ENCODE measurements at places on chromosomes 4 and X.

DNA sequence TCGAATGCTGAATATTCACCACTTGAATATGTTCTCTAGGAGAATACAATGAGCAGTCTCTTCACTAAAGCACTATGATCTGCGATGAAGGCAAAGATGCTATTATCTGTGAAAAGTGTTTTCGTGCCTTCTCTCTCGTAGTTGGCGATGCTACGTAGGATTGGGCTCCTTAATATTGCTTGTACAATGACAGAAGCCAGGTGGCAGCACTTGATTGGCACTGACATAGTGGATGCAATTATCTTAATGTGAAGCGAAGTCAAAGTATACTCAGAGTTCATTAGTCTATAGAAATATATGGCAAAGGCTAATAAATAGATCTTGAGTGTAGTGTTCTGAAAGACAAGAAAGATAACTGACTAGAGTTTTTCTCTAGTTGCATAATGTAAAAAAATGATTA, 1135.7 kb upstream of the AGA start:
- DNase-seq, result no peak

- DNase-seq, result no peak
These were observed 104.6 kb downstream of the TMEM144 start for GRCh38 chr4:158314756-158315487.

DNA sequence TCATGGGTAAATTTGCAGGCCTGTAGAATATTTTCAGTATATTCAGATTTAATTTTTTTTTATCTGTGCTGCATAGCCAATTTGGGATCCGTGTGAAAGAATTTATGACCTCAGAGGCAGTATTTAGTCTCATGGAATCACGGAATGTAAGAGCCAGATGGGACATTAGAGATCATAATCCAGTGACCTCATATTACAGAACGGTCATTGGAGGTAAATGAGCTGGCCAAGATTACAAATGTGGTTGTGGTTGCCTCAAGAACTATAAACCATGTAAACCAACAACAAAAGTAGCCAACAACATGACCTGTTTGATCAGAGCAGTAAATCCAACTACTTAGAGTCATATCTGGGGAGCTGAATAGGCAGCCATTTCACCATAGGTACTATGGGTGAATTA, 71.6 kb downstream of the AMOT start:
- DNase-seq, result no peak

- DNase-seq, result no peak
These were observed 28.6 kb downstream of the KIAA0232 start for GRCh38 chr4:6811165-6811564.

DNA sequence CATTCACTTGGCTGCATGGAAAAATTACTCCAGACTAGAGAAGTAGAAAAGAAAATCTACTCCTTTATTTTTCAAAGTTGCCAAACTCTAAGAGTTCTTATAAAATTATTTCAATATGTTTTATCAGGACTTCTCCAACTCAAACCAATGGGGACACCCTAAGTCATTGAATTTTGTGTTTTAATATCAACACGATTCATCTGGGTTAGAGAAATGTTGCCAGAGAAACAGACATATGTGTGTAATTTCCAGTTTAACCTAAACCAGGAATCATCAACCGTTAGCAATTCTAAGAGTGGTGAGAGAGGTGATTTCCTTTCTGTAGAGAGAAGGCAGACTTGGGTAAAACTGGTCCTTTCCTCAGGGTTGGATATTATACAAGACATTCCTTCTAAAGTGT, 291.8 kb downstream of the LDB2 start:
- no peak for DNase-seq

- no peak for DNase-seq
These were observed 914.8 kb upstream of the GRIA3 start for GRCh38 chrX:122269243-122269781.

- no peak for DNase-seq
These were observed 23.3 kb downstream of the AMER1 start for GRCh38 chrX:64182208-64182607.

GRCh38 chr4:53573696-53574095, 17.6 kb downstream of the LNX1 start:
- DNase-seq, result no peak

DNA sequence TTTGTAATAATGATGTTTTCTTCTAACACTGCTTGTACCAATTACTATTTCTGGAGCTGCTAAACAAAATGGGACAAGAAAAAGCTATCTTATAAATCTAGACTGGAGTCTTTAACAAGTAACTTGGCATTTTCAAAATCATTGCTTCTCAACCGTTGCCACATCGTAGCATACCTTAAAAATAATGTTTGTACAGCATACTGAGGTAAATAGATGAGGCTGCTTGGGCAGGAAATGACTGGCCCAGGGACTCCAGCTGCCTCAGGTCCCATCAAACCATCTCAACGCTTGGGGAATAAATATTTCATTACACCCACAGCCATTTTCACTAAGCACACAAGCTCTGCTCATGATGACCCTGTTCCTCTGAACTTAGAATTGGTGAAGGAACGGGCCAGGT, 115.1 kb downstream of the SPANXA1 start:
- DNase-seq, result no peak

- DNase-seq, result no peak
These were observed 7.3 kb downstream of the FGFBP2 start for GRCh38 chr4:15955670-15956069.

DNA sequence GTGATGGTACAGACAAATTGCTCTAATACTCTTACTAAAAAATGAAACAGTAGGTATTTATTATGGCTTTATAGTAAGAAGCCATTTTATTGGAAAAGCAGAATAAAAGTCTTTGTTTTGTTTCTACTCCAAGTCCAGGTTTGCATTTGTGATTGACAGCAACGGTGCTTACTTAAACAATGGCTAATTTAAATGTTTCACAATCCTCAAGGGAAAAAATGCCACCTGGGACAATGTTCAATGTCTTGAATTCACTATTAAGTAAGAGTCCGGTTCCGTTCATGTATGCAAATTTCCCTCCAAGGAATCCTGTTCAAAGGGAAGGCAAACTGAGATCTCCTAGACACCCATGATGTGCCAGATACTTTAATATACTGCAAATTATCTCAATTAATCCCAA, 123.6 kb downstream of the RBM47 start:
- DNase-seq, result no peak

DNA sequence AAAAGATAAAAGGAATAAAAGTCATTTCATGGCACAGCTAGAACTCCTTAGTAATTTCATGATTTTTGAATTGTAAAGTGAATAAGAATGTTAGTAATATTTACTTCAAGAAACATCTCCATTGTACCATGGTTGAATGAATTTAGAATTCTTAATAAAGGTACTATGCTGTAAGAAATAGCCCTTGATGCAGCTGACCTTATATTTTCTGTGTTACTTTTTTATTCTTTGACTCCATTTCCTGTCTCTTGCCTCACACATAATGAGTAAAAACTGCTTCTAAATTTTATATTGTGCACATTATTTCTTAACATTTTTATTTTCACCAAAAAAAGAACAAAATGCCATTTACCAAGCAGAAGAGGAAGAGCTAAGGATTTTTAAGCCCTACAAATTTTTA, 81.9 kb upstream of the PDHA2 start:
- no peak for DNase-seq

- no peak for DNase-seq
These were observed 18.7 kb upstream of the FMR1NB start for GRCh38 chrX:147962476-147962875.

DNA sequence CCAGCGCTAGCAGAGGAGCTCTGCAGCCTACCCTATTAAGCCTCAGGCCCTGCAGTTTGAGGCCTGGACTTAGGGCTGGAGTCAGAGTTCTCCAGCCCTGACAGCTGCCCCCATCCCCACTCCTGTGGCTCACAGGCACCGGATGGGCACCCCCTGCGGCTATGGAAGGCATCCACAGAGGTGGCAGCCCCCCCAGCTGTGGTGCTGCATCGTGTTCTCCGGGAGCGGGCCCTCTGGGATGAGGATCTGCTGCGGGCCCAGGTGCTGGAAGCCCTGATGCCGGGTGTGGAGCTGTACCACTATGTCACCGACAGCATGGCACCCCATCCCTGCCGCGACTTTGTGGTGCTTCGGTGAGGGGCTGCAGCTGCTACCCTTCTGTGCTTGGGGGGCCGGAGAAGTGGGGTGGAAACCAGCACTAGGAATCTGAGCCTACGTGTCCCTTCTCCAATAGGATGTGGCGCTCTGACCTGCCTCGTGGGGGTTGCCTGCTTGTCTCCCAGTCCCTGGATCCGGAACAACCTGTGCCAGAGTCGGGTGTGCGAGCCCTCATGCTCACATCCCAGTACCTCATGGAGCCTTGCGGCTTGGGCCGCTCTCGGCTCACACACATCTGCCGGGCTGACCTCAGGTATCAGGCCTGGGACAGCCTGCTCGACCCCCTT, 76.2 kb downstream of the STARD8 start:
- no peak for DNase-seq

- no peak for DNase-seq
These were observed 10.1 kb downstream of the REELD1 start for GRCh38 chr4:146224326-146224966.

GRCh38 chrX:101241531-101241930, 21.9 kb downstream of the DRP2 start:
- no peak for DNase-seq

DNA sequence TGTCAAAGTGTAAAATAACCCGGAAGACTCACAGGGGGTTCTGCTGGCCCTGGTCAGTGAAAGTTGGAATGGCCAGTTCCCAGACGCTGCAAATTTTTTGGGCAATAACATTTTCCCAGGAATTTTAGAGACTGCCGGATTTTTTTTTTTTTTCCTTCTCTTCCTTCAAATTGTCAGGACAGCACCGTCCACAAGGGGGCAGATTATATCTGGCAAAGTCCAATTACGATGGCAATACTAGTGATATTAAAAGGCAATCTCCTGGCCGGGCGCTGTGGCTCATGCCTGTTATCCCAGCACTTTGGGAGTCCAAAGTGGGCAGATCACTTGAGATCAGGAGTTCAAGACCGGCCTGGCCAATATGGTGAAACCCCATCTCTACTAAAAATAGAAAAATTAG, 20.5 kb downstream of the SLC25A5 start:
- peak; percentile 68 for DNase-seq

GRCh38 chrX:68878977-68879645, 50.3 kb downstream of the EFNB1 start:
- no peak for DNase-seq

- DNase-seq, result no peak
These were observed 45.9 kb downstream of the ADGRL3 start for GRCh38 chr4:61246034-61246433.

- no peak for DNase-seq
These were observed 39.7 kb downstream of the NUDT9 start for GRCh38 chr4:87462102-87462501.

DNA sequence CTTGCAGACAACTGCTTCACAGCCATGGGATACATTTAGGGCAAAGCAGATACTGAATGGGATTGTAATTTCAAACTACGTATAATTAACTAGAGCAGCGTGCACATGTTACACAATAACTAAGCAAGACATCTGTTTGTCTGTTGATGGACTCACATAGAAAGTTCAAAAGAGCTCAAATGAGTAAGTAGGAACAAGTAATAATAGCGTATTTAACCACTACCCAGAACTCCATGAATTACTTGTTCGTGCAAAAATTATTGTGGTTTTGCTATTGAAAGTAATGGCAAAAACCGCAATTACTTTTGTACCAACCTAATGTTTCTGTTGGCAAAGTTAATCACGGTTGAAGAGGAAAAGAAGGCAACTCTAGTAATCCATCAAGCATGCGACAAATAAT, 825.4 kb downstream of the PCDH18 start:
- no peak for DNase-seq

DNA sequence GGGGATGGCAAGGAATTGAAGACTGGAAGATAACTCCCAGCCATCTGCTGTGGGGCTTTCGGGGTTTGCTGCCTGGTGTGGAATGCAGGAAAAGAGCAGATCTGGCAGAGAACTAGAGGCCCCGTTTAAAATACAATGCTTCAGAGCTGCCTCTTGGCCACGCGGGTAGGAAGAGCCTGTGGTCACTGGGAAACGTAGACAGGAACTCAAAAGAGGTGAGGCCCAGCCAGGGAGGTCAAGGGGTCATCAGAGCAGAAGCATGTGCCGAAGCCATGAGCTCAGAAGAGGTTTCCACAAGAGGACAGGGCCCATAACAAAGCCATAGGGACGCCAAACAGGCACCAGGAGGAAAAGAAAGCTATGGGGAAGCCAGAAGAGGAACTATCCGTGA, 14.5 kb upstream of the STS start:
- DNase-seq, result peak; percentile 27
